ENCODE measurements at places on chromosomes 7 and 10.

DNA sequence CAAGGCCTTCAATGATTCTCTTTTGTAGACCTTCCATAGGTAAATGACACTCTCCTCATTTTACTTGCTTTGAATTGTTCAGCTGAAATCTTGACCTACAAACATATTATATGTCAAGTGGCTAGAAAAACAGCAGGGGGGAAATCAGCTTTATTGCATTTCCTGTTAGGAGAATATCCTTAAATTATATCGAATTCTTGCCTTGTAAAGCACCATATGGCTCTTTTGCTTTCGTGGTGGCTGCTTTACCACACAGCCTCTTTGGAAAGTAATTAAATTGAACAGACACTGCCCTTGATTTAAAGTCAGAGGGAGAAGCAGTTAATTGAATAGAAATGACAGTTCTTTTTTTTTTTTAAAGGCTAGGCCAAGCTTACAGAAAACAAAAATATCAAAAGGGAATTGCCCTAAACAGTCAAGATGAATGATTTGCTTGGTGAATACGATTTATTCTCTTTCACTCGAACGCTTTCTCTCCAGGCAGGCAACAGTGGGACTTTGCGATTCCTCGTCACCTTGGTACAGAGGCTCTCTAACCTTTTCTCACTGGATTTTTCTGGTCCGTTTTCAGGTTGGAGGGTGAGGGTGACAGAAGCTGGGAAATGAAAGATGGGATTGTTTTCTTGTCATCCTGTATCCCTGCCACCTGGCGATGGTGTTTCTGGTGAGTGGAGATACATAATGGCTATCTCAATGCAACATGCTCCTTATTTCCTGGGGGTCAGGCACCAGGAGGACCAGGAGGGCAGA lies 126.0 kb downstream of the GATA3 start:
- DNase-seq, result no peak

- DNase-seq, result no peak
Measured at GRCh38 chr7:156474241-156474743, 166.3 kb upstream of the RNF32 start.

DNA sequence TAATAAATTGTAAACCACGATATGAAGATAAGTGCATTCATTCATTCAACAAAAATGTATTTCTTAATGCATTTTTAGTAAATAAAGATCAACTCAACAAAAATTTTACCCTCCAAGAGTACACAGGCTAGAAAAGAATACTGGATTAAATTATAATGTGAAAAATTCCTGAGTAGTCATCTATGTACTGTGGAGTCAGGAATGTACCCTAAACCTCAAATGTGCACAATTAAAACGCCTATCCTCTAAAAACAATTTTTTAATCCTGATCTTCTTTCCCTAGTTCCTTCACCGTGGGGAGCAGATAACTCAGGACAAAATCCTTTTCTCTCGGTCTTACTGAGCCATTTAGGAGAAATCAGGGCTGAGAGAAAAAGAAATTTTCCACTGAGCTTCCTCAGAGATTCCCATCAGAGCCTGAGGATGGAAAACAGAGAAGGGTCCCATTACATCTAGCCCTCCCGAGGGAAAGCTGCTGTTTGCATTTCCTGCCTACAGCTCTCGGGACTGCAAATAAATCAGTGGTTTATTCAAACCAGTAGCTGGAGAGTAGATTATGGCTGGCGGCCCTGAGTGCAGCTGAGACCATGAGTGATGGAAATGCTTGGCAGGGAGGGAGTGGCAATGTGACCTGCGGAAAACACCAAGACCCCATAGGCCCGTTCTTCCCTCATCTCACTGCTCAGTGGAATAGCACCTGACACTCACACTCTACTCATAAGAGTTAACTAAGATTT lies 7.4 kb downstream of the TAS2R40 start:
- DNase-seq, result no peak

DNA sequence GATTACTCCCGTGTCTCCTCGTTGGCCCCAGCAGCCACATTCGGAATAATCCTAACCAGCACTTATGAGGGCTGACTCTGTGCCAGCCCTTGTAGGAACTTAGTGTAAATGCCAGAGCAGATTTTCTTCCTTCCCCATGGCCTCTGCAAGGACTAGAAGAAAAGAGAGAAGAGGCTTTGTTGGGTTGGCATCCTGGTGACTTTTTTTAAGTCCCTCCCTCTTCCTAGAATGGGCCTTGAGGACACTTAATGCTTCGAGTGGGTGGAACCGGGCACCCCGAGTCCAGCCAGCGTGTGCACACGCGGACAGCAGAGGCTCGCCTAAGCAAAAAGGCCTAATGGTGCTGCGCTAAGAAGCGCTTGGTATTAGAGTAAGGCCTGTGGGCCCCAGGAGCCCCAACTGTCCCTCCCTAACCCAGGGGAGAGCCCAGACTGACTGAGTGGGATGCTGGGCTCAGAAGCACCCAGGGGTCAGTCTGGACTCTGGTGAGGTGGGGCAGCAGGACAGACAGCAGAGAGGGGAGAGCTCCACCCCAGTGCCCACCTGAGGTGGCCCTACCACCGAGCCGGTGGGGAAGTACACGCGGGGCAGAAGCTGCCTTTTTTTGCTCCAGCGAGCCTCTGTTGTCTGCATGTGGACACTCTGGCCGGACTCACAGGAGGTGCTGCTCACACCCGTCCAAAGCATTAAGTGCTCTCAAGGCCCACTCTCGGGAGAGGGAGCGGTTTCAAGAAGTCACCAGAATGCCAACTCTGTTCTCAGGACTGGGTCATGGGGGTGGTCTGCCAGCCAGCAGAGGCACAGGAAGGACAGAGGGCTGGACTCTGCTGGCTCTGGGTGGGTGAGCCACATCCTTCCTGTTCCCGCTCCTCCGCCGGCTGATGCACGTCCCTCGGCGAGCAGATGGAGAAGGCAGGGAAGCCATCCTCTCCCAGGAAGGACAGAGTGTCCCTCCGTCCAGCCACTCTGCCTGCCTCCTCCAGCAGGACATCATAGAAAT lies 12.5 kb downstream of the ITPRIP start:
- DNase-seq, result no peak

DNA sequence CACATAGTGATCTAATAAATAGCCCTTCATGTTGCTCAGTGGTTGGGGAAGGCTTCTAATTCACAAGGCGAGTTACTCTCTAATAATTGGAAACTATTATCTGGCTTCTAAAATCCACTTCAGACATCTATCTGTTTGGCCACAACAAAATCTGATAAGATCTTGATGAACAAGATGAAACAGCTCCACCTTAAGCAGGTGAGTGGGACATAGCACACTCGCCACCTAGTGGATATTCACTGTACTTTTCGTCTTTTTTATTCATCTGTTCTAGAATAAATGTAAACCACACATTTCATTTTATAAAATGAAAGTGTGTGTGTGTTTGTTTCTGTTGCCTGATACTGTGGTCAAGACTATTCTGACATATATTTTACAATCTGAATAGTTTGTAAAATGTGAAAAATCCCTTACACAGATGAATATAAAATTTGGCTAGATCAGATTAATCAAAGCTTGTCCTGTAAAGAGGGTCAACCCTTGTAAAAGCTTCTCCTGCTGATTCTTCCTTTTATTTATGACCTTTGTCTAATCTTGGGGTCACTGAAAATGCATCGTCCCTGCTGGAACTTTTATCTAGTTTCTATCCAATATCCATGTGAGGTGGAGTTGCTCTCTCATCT lies 26.5 kb upstream of the CNTNAP2 start:
- DNase-seq, result no peak

DNA sequence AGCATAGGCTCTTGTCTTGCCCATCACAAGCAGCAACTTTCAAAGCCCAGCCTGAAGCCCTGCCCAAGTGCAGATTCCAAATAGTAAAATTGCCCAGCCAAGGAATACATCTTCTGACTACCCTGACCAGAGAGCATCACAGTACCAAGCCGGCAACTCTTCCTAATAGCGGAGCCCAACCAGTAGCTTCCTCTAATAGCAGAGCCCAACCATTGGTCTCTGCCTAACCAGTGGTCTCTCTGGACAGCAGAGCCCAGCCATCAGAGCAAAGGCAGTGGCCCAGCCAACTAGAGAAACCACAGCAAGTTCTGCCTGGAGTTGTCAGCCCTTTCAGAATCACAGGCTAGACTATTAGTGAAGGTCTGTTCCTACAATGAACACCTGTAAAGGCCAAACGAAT lies 285.6 kb downstream of the HGF start:
- no peak for DNase-seq

DNA sequence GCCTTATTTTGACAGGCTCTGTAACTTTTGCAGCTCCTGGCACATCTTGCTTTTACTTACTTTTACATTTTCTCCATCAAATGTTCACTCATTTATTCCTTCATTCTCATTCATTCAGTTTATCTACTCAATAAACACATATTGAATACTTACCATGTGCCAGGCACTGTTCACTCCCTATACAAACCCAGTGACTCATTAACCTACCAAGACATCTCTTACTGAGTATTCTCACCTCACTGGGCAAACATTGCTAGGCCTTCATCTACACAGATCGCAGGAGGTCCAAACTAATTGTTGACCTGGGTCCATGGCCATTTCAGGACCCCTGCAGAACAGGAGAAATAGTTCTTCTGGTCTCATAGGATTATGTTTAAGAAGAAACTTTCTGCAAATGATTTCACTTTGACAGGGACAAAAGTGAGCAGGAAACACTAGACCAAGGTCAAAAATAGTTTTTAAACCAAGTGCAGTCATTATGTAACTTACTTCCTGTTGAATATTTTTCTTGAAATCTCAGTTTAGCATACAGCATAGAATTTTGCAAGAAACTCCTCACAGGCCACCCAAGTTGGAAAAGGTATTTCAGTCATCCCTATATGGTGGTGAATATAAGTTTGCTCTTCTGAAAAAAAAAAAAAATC lies 17.6 kb downstream of the SLC26A4 start:
- no peak for DNase-seq

- DNase-seq, result peak; percentile 48
Measured at GRCh38 chr7:43583424-43584194, 701 bp downstream of the STK17A start.

- DNase-seq, result no peak
Measured at GRCh38 chr7:50355817-50356178, 51.3 kb downstream of the IKZF1 start.
